ENCODE measurements at places on chromosomes 7 and 10. TPM values are rescaled to one million over a fixed set of nuclear protein-coding genes. Genes with fewer than 3 reads are reported as not detected.

- DNase-seq, result no peak
These were observed 77.5 kb downstream of the HGF start for GRCh38 chr7:81692146-81692905.

DNA sequence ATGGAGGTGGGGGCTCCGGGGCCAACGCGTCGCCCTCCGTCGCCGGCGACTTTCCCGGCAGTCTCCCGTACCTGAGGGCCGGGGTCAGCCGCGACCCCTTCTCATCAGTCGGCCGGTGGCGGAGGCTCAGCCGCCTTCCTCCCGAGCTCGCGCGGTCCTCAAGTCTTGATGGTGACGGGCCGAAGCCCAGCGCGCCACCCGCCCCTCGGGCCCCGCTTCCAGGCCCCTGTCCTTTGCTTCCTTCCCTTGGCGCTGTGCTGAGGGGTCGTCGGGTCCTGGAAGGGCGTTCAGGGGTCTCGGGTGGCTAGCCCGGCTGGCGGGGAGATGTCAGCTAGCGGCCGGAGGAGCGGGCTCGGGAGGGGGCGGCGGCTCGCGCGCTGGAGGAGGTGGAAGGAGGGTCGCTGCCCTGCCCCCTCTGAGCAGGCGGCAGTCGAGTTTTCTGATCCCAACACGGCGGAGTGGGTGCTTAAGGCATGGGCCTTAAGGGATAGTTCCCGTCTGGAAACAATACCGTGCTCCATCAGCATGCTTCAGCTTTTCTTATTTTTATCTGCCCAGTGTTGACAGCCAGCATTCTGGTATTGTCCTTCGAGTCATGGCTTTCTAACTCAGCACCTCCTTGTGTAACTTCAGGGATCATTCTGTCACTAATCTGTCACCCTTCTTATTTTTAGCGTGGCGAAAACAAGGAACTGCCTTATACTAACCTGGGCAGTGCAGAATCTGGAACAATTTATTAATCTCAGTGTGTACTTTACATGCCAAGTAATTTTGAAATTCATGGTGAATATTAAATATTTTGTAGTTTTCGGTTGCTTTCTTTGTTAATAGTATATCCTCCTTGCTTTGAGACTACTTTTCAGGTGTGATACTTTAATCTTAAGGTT is 748 bp downstream of the PHTF2 start:
- peak; percentile 61 for DNase-seq

DNA sequence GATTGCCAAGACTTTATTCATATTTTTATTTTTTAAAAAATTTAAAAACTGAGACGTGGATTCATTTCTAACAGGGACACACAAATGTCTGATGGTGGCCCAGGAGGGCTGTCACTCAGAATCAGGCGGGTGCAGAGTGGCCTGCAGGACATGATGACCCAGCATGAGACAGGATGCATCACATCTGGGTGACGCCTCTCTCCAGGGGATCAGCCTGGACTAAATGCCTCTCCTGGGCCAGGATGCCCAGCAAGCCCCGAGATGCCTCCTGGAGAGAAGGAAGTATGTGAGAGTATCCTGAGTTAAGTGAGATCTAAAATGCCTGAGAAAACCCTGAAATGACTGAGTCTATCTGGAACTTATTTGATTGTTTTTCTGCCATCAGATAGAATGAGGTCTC is 16.9 kb upstream of the MTURN start:
- no peak for DNase-seq

GRCh38 chr10:88253128-88253527 is 330.0 kb downstream of the RNLS start:
- no peak for DNase-seq

DNA sequence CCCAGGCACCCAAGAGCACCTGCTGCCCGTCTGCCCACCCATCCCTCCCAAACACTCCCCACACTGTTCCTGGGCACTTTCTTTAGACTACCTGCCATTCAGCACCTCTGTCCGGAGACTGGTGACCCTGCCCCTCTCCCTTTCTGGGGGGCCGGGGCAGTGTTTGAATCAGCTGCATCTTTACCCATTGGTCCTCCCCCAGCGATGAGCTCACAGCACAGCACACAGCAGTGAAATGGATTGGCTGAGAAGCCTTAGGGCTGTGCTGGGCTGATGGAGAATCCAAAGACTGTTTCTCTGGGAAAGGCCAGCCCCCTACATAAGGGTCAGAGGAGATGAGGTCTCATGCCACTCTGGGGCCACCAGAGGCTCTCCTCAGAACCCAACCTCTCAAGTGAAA is 40.2 kb downstream of the VWA2 start:
- DNase-seq, result no peak

DNA sequence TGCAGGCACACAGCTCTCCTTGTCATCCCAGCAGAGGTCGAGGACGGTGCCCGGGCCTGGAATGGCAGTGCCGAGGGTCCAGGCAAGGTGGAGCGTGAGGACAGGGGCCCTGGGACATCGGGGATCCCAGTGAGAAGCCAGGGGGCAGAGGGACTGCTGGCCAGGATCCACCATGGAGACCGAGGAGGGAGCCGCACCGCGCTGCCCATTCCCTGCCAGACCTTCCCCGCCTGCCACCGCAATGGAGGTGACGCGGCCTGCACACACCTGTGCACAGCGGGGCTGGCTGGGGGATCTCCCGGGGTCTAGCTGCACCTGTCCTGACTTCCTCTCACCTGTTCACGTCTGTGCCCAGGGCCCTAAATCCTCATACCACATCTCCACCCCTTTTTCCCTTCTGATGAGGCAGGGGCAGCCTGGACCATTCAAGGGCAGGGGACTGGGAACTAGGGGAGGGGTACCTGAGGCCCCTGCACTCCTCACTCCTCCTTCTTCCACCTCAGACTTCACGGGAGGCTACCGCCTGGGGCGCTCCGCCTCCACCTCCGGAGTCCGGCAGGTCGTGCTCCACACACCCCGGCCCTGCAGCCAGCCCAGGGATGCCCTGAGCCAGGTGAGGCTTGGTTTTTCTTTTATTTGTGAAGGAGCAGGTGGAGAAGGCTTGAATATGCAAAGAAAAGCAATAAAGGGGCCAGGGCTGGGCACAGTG is 6.9 kb downstream of the NYAP1 start:
- DNase-seq, result no peak

- DNase-seq, result no peak
These were observed 9.1 kb upstream of the SCART1 start for GRCh38 chr10:133444342-133445267.

DNA sequence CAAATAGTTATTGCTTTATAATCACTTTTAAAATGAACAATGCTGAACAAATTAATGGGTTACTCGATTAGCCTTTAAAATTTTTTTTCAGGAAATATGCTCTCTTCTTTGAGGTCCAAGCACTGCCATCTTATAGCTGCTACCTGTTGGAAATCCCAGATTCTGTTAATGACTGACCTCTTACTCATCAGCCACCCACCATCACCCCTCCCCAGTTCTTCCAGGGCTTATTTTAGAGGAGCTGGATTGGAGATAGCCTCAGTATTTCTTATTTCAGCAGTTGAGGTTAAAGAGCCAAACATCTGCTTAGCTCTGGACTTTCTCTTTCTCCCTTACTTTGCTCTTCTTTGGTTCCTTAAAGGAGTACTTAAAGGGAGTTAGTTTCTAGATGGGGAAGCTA is 420.0 kb downstream of the EXOC4 start:
- DNase-seq, result no peak

DNA sequence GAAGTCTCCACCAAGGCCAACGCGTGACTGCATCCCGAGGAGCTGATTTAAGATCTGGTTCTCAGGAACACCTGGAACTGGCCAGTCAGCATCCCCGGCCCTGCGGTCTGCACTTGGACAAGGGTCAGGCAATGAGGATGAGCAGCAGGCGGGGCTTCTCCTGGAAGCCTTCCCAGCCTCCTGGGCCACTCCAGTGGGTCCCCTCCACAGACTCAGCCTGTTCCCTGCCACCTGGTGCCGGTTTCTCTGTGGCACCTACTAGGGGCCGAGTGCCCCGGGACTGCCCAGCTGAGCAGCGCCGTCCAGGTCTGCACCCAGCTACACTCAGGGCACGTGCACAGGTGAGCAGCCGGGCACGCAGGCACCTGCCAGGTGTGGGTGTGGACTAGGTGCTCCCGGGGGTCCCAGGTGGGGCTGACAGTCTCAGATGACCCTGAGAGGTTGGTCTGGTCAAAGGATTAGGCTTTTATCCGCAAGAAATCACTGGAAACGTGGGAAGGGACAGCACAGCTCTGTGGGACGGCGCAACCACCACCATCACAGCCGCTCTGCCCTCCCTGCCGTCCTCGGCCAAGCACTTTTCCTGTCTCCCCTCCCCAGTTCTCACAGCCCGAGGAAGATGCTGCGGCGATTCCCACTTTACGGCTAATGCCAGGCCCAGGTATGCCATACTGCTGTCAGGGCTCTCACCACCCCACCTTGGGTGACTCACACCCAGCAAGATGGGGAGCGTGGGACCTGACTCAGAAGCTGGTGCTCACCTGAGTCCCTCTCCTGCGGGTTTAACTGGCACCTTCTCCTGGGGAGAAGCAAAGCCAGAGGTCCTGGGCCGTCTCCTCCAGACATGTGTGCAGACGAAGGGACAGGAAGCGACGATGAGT is 166.0 kb downstream of the RNF216 start:
- DNase-seq, result no peak

The COBL gene
- 7.6 TPM for total RNA-seq

The PRRT4 gene
- 0.16 TPM for total RNA-seq
